ENCODE measurements at places on chromosomes 11 and 22.

GRCh38 chr11:353179-353873 is 16.0 kb upstream of the B4GALNT4 start:
- ATAC-seq: peak; percentile 72

GRCh38 chr11:102457865-102458264 is 5.3 kb upstream of the TMEM123 start:
- ATAC-seq: no peak

GRCh38 chr11:102703826-102704493 is 1.6 kb downstream of the MMP27 start:
- ATAC-seq: peak; percentile 60

GRCh38 chr22:39634530-39635405 is 64.2 kb downstream of the CACNA1I start:
- ATAC-seq: peak; percentile 91

DNA sequence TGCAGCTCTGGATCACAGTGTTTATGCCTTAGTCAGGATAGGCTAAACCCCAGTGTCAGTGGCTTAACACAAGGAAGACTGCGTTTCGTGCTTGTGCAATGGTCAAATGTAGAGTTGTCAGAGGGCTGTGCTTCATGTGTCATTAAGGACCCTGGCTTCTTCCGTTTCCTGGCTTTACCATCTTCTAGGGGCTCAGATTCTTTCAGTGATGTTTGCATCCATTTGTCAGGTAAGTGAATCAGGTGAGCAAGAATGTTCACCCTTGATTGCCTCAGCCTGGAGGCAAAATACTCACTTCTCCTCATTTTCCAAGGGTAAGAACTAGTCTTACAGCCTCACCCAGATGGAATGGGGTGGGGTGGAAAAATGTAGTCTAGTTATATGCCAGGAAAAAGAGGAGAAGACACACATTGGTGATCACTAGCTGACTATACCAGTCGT is 20.5 kb upstream of the AMOTL1 start:
- ATAC-seq: no peak

- ATAC-seq: peak; percentile 78
These were observed 12.5 kb downstream of the CHID1 start for GRCh38 chr11:898143-898511.

DNA sequence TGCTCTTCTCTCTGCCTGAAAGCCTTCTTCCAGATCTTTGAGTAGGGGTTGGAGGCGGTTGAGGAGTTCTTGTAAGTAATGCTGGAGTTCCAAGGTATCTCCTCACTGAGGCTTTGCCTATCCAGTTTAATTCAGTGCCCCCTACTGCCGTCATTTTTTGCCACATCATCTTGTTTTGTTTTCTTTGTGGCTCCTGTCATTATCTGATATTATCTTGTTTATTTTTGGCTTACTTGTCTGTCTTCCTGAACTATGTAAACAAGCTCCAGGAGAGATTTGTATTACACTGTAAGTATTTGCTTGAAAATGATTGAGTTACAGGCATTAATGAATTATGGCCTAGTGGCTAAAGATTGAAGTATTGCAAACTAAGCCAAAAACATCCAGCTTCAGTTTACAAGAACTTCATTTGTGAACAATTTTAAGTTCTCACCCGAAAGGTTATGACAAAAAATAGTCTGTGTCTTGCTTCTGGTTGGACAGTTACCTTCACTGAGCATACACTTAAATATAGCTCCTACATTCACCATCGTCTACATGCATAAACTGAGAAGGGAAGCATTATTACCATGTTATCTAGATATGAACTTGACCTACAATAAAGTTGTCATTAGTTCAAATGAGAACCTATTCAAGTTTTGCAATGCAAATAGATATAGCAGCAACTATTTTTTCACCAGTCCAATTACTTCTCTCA is 154.8 kb downstream of the ARHGAP42 start:
- no peak for ATAC-seq

- no peak for ATAC-seq
These were observed 321.3 kb downstream of the TTC28 start for GRCh38 chr22:28358312-28358711.

DNA sequence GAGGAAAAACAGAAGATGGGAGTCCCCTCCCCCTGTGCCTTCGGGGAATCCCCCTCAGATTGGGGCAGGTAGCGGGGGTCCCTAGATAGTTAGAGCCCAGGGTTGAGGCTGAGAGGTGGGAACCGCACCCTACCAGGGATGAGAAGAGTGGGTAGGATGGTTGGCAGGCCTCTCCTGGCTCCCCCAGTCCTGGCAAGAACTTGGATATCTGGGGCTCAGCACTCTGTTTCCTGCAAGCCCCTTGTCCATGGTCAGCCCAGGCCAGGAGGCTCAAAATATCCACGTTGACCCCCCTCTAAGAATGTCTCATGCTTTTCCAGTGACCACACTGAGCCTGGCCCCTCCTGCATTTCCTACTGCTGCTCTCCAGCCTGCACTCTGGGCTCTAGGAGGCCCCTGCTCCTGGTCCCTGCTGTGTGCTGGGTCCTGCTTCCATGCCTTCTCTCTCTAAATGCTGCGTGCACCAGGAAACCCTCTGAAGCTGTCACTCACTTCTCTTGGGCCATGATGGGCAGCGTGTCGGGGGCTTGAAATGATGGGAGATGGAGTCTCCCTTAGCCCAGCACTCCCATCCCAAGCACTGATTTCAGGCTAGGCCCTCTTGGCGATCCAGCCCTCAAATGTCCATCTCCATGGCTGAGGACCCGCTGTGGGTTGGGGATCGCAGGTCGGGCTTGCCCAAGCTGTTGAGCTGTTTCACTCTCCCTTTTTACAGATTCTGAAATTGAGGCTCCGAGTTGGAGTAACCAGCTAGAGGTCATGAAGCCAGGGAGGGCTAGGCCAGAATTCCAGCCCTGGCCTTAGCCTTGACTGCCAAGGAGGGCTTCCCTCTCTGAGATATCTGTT is 2.0 kb downstream of the MAP3K11 start:
- no peak for ATAC-seq

- peak; percentile 43 for ATAC-seq
These were observed 9.4 kb downstream of the TRIM29 start for GRCh38 chr11:120128392-120129119.

- ATAC-seq: no peak
These were observed 28.1 kb downstream of the ZNF214 start for GRCh38 chr11:6992026-6992425.

- peak; percentile 34 for ATAC-seq
These were observed 1.3 kb downstream of the PATE2 start for GRCh38 chr11:125777309-125777708.

DNA sequence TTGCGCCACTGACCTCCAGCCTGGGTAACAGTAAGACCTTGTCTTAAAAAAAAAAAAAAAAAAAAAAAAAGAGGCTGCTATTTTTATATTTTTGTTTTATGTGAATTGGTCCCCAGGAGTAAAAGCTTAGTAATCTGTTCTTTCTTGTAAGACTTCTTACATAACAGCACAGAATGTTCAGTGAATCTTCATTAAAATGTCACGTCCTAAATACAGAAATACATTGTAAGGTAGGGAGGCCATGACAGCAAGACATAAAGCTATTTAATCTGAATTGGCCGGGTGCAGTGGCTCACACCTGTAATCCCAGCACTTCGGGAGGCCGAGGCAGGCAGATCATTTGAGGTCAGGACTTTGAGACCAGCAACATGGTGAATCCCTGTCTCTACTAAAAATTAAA is 64.2 kb downstream of the BID start:
- ATAC-seq: no peak

DNA sequence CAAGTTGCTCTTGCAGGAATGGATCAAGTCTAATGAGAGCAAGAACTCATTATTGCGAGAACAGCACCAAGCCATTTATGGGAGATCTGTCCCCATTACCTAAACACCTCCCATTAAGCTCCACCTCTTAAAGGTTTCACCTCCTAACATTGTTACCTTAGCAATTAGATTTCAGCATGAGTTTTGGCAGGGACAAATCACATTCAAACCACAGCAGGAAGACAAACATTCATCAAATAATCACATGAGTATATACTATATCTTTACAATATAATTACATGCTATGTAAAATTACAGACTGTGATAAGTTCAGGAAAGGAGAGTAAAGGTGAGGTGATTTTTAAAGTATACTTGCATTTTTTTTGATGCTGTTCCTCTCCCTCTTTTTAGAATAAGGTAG is 6.6 kb upstream of the TEAD1 start:
- ATAC-seq: no peak

GRCh38 chr11:134207538-134208239 is 16.1 kb downstream of the NCAPD3 start:
- peak; percentile 63 for ATAC-seq

GRCh38 chr11:2781408-2782274 is 81.8 kb upstream of the KCNQ1OT1 start:
- no peak for ATAC-seq

DNA sequence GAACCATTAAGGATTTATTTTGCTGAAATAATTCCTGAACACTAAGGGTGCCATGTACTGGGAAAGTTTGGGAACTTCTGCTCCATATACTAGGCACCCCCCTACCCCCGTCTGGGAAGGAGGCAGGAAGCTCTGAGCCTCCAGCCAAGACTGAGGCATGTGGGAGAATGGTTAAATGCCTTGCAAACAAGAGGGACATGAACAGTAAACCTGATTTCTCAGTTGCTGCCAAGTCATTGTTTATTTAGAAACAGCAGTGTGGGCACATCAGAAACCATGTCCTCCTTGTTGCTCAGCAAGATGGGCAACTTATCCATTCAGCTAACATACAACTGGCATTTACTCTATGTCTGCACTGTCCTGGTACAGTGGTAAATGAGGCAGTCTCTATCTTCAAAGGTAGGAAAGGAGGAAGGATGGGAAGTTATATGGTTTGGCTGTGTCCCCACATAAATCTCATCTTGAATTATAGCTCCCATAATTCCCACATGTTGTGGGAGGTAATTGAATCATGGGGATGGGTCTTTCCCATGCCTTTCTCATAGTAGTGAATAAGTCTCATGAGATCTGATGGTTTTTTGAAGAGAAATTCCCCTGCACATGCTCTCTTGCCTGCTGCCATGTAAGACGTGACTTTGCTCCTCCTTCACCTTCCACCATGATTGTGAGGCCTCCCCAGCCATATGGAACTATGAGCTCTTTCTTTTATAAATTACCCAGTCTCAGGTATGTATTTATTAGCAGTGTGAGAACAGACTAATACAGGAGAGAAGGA is 459.1 kb downstream of the MIAT start:
- no peak for ATAC-seq

- ATAC-seq: peak; percentile 19
These were observed 67.7 kb downstream of the ARHGAP8 start for GRCh38 chr22:44819966-44820631.

DNA sequence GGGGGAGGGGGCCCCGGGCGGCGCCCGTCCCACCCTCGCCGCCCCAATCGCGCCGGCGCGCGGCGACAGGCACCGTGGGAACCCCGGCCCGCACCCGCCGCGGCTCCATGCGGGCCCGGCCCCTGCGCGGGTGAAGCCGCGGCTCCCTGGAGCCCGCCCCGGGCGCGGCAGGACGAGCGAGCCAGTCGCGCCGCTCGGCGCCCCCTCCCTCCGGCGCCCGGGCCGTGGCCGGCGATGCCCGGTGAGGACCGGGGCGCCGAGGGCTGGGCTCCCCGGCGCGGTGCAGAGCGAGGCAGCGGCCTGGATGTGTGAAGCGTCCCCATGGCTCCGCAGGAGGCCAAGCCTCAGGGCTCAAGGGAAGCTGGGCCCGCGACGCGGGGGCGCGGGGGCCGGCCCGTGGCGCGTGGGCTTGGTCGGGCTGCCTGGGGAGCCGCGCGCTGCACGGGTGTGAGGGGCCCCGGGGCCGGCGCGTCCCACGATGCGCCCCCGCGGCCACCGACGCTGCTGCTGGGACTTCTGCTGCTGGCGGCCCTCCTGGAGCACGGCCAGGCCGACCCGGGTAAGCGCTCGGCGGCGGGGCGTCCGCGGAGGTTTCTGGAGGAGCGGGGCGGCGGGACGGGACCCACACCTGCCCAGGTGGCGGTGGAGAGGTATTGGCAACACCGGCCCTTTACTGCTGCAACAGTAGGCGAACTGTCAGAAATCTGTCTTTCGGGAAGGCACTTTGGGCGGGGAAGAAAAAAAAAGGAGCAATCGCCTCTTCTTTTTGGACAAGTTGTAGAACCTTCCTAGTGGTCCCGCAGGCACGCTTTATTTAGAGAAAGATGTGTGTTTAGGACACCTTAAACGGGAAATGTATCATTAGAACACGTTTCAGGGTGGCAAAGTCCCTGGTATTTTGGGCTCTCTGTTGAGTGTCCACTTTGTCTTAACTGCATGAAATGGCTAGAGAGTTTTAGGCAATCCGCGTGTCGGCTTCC is 119.4 kb downstream of the HIPK3 start:
- peak; percentile 5 for ATAC-seq

GRCh38 chr11:33598426-33599069 is 102.1 kb downstream of the C11orf91 start:
- no peak for ATAC-seq

- ATAC-seq: no peak
These were observed 299.5 kb upstream of the B3GAT1 start for GRCh38 chr11:134711588-134711987.

DNA sequence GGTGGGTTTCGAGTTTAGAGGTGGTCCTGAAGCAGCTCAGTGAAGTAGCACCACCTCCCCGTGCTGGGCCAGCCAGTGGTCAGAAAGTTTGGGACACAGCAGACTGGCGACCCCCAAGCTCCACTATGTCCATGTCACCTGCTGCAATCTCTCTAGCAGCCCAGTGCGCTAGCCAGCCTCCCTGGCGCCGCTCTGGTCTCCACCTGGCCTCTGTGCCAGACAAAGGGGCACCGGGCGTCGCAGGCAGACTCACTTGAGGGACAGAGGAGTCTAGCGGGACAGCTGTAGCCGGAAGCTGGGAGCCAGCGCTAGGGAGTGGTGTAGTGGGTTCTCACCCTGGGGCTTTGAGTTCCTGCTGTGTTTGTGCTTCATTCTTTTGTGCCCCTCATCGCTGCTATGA is 25.5 kb downstream of the MYBPC3 start:
- no peak for ATAC-seq

- no peak for ATAC-seq
These were observed 43.4 kb downstream of the WEE1 start for GRCh38 chr11:9616858-9617257.

- ATAC-seq: no peak
These were observed 690.3 kb downstream of the FAM181B start for GRCh38 chr11:82043316-82043715.

DNA sequence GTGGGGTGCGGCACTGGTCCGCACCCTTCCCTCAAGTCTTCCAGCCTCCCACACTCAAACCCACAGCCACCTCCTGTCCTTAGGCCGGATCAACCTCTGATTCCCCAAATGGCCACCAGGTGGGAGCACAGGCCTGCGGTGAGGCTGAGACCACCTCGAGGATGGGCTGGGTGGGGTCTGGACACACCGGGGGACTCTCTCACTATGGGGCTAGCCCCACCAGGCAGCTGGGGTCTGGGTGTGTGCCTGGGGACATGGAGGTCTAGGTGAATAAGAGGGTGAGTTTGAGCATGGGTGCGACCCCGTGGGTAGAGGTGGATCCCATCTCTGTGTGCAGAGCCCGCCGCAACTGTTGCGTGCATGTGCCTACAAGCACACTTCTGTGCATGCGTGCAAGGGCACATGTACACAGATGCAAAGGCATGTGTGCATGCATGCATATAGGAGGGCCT is 32.6 kb downstream of the MYO18B start:
- peak; percentile 54 for ATAC-seq

- ATAC-seq: no peak
These were observed 18.4 kb downstream of the SYT13 start for GRCh38 chr11:45267652-45268299.
